ENCODE measurements at places on chromosomes 6 and 20. TPM values are rescaled to one million over a fixed set of nuclear protein-coding genes. Genes with fewer than 3 reads are reported as not detected.

The CRISP2 gene
- polyA plus RNA-seq = not detected

The MAK gene
- polyA plus RNA-seq = 0.15 TPM

- DNase-seq = peak; percentile 44
Measured at GRCh38 chr6:32666420-32667300, at the start of gene HLA-DQB1. HLA-DQB1 (minus strand) TSS chr6:32666657; CDS start chr6:32666607, 50 bp downstream.

DNA sequence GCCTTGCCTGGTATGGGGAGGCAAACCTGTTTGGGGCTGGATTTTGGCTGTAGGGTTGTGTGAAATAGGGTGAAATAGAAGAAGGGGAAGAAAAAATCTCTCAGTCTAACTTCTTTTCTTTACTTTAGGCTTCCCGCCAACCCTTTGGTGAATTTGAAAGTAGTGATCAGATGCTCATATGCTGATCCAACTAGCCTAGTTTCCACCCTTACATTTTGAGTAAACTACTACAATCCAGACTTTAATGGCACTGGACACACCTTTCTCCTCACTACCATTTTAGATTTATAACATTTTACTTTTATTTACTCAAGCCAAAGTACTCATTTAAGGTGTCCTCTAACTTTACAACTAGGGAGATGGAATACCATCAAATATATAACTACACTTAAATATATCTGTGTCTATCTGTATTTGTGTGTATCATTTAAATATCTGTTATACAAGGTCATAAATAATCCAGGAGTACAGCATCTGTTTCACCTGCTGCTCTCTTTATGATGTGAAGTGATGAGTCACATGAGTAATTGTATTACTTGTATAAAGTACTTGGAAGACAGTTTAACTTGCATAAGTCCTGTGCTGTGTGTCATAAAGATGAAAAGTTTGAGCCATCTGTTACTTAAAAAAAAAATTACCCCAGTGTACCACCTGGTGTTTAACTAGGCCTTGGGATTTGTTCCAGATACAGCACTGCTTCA lies 172.1 kb downstream of the CDKAL1 start:
- no peak for DNase-seq

- peak; percentile 11 for DNase-seq
Measured at GRCh38 chr20:41853806-41854205, 235.6 kb upstream of the CHD6 start.

DNA sequence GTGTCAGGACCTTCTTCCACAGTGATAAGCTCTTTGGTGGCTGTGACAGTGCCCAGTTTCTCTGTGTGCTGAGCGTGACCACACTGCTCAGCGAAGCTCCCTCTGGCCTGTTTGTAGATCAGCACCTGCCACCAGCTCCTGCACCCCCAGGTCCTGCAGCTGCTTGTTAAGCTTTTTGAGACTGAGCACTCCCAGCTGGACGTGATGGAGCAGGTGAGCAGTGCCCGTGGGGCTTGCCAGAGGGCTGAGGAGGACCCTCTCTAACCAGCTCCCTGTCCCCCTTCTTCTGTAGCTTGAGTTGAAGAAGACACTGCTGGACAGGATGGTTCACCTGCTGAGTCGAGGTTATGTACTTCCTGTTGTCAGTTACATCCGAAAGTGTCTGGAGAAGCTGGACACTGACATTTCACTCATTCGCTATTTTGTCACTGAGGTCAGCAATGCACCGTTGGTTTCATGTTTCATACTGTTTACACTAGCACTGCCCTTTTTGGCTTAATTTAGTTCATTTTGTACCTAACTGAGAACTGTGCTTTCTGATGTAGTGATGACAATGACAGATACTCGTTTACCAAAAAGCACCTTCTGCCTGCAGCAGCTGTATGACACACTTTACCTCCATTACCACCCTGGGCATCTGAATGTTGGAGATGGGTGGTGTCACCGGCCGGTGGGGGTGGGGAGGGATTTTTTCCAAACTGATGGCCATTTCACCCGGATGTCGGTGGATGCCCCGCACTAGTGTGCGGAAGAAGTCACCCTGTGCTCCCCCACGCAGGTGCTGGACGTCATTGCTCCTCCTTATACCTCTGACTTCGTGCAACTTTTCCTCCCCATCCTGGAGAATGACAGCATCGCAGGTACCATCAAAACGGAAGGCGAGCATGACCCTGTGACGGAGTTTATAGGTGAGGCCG lies 12.5 kb downstream of the NELFCD start:
- DNase-seq = no peak

DNA sequence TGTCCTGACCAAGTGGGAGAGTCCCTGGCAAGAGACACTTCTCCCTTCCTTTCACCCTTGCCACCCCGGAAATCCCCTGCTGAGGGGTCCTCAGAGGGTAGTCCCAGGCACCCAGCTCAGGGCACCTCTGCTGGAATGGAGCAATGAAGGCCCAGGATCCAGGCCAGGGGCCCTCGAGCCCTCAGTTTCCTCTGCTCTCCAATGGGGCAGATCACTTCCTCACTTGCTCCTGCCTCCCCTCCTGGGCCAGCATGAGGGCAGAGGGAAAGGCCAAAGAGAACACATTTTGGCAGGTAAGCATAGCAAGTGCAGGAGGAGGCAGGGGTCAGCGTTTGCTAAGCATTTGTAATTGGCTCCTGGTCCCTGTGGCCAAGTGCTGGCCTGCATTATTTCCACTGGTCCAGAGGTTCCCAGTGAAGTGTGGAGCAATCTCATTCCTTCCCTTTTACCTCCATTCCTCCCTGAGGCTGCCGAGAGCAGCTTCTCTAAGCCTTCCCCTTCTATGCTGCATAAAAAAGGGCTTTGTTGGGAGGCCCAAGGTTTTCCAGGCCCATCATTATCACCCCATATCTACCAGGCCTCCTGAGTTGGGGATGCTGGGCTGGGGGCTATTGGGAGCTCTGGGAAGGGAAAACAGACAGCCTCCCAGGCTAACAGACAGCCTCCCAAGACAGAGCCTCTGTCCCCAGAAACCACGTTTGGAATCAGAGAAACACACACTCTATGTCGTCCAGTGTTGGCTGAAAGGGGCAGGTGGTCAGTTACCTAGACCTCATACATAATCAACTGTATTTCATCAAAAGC lies 28.8 kb upstream of the VEGFA start:
- DNase-seq = peak; percentile 34

DNA sequence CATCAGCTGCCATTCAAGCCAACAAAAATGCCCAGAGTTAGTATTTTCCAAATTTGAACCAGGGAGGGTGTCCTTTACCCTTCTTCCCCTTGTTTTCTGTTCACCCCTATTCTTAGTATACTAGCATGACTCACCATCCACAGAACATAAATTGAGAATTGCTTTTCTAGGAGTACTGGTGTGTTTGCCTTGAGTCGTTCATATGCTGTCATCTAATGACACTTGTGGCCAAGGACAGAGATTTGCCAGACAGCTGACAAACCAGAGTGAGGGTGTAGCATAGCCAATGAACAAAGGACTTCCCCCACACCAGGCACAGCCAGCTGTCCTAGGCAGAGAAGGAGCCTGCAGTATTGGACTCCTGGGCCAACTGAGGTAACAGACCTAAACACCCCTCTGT lies 62.2 kb downstream of the FILIP1 start:
- DNase-seq = peak; percentile 75

- DNase-seq = no peak
Measured at GRCh38 chr20:37529214-37529967, 1.7 kb upstream of the BLCAP start.

GRCh38 chr6:28981833-28982475 lies 23.2 kb downstream of the ZNF311 start:
- peak; percentile 92 for DNase-seq

GRCh38 chr6:112933947-112934346 lies 586.8 kb downstream of the RFPL4B start:
- no peak for DNase-seq

- no peak for DNase-seq
Measured at GRCh38 chr6:170268216-170269129, 22.4 kb downstream of the DLL1 start.

DNA sequence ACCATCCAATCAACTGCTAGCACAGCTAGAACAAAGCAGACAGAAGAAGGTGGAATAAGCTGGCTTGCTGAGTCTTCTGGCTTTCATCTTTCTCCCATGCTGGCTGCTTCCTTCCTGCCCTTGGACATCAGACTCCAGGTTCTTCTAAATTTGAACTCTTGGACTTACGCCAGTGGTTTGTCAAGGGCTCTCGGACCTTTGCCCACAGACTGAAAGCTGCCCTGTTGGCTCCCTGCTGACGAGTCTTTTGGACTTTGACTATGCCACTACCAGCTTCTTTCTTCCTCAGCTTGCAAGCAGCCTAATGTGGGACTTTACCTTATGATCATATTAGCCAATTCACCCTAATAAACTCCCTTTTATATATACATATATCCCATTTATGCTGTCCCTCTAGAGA lies 164.1 kb upstream of the GJE1 start:
- DNase-seq = no peak

DNA sequence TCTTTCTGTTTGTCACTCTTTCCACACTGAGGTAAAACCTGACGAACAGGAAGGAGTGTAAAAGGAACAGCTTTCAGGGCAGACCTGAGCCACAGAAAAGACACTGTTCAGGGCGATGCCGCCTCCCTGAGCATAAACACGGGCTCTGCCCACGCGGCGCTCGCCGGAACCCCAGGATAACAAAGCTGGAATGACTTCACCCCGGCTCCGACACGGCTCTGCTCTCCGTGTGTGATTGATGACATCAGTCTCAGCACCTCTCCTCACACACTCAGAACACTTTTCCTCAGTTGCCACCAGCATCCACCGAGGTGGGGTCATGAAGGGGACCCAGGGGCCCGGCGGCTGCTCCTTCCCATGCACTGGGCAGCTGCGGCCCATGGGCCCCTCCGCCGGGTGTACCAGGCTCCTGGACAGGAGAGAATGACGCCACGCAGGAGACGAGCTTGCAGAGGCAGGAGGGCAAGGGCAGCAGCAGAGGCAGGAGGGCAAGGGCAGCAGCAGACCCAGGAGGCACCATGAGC lies 43.6 kb downstream of the DLL1 start:
- DNase-seq = no peak

DNA sequence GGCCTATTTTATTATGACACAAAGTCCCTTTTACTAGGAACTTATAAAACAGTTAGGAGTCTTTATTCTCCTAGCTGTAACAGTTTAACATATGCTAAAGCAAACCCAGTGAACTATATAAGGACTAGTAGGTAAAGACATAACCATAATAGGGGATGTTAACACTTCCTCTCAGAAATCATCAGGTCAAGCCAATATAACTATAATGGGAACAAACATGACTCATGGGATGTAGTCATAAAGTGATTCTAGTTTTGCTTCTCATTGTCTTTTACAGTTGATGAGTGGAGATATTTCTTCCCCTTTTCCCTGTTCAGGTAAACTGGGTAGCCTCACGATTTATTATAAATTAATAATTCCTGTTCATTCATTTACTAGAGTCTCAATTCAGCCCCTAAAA lies 9.7 kb downstream of the PTCHD4 start:
- no peak for DNase-seq

- no peak for DNase-seq
Measured at GRCh38 chr6:87756858-87757257, 54.8 kb upstream of the AKIRIN2 start.

DNA sequence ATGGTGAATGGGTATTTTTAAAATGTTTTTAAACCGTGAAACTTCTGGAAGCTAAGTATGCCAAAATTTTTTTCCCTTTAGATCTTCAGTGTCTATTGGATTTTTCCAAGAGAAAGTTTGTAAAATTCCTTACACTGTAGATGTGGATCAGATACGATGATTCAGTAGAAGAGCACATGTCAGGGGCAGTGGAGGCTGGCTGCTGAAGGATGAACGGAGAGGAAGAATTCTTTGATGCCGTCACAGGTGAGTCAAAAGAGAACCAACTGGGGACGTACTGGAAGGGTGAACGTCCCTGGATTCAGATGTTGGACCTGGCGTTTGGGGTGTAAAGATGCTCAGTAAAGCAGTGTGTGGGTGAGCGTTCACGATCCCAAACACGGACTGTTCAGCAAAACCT lies 17.7 kb downstream of the OSBPL2 start:
- DNase-seq = no peak

DNA sequence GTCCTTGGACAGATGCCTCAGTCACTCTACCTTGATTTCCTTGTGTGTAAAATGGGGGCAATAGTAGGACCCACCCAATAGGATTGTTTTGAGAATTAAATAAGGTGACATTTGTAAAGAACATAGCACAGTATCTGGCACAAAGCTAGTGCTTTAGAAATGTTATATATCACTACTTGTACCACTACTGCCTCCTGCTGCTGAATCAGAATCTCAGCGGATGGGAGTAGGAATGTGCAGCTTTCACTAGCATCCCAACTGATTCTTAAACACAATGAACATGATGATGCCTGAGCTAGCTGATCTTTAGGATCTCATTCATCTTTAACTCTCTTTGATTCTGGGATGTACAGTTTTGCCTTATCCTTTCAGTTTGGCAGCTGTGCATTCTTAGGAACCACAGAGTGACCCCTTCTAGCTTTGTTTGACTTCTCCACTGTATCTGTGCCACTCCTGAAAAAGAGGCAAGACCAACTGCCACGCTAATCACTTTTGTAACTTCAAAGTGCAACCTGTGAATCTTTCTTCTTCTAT lies 7.2 kb downstream of the PBOV1 start:
- no peak for DNase-seq

GRCh38 chr20:7935027-7935551 lies 5.2 kb downstream of the HAO1 start:
- no peak for DNase-seq

GRCh38 chr6:16676978-16677377 lies 84.3 kb downstream of the ATXN1 start:
- DNase-seq = no peak

DNA sequence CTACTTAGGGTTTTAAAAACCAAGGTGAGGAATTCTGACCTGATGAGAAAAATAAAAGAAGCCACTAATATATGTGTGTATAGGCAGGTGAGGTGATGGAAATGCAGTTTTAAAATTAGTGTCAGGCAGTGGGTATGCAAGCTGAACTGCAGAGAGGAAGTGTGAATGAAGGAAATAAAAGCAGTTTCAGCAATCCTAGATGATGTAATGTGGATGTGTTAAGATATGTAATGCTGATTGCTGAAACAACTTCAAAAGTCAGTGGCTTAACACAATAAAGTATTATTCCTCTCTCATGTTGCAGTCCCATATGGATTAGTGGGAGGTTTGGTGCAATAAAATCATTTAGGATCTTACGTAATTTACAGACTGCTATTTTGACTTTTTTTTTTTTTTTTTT lies 119.9 kb upstream of the ASCC3 start:
- DNase-seq = no peak
